ENCODE measurements at places on chromosomes 16 and 17.

- DNase-seq = no peak
These were observed 11.4 kb downstream of the THRA start for GRCh38 chr17:40074175-40074512.

DNA sequence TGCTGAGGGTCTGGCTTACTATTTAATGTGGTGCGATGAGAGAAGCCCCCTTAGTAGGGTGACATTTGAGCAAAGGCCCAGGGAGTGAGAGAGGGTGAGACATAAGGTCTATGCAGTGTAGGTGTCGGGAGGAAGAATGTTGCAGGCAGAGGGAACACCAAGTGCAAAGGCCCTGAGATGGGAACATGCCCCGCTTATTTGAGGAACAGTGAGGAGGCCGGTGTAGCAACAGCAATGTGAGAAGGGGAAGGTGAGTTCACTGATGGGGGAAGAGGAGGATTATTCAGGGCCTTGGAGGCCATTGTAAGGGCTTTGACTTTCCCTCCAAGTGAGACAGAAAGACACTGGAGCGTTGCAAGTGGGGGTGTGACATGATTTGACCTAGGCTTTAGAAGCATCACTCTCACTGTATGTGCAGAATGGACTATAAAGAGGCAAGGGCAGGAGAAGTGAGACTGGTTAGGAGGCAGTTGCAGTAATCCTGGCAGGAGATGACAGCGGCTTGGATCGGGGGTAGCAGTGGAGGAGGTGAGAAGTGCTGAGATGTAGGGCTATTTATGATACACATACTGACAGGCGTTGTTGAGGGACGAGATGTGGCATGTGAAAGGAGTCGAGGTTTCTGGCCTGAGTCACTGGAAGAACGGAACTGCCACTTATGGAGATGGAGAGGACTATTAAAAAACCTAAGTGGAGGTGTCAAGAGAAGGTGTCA is 145.3 kb downstream of the SPECC1 start:
- no peak for DNase-seq

- DNase-seq = no peak
These were observed 1491.4 kb upstream of the GOT2 start for GRCh38 chr16:60225541-60225940.

GRCh38 chr16:424033-424622 is 1.3 kb upstream of the RAB11FIP3 start:
- no peak for DNase-seq

- DNase-seq = no peak
These were observed 22.2 kb downstream of the QPRT start for GRCh38 chr16:29701214-29701555.

DNA sequence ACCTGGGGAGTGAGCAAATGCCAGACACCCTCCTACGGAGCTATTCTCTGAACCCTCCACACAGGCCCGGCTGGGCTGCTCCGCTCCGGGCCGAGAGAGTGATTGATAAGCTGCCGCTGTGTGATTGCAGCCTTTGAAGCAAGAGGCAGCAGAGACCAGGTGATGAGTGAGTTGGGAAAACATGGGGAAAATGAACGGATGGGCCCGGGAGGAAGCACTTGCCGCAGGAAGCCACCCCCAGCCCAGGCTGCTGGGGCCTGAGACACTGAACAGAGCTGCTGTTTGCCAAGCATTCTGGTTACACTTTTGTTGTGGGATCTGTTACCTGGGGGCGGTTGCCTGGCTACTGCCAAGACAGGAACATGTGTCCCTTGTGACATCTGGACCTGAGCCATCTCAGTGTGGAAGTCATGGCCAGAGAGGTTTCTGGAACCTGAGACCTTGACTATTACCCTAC is 46.4 kb upstream of the KLHDC4 start:
- DNase-seq = no peak

DNA sequence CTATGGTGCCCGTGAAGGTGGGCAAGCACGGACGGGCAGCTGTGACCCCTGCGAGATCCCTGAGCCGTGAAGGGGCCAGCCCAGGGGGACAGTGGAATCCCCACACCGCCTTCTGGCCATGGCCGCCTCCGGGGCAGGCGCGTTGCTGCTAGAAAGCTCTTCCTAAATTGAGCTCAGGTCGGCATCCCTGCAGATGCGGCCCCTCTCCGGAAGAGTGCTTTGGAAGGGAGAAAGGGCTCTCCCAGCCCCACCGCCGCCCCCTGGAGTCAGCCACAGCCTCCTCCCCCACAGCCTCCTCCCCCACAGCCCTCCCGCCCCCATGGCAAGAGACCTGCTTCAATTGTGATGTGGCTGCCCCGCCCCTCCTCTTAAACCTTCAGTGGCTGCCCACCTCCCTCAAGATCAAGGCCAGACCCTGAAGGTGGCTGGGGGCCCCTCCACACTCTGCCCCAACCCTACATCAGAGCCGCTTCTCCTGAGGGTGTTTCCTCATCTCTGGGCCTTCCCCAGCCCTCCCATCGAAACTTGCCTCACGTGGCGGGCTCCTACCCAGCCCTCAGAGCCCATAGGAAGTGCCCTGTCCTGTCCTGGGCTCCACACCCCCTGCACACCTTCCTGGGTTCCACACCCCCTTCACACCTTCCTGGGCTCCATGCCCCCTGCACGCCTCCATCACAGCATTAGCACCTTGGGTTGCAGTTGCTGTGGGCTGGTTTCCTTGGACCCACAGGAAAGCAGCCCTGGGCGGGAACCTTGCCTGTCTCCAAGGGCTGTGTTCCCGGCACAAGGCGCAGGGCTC is 5.5 kb upstream of the CBFA2T3 start:
- DNase-seq = no peak

- no peak for DNase-seq
These were observed 243.2 kb upstream of the GSE1 start for GRCh38 chr16:85369741-85370528.

DNA sequence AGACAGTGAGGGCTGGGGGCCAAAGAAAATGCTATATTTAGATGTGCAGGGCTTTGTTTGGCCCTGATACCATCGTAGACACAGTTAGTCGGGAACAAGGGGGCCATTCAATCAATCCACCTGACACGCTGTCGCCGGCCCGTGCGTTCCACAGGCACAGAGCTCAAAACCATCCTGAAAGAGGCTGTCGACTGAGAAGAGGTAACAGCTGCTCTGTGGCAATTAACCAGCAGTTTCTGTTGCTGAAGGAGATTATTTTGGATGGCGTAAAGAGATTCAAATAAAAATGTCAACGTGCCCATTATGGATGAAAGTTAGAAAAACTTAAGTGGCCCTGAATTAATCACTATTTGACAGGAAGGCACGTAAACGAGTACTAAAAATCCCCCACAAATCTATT is 276.2 kb upstream of the IRX5 start:
- no peak for DNase-seq

GRCh38 chr17:82218349-82219075 is 5.9 kb upstream of the CCDC57 start:
- no peak for DNase-seq

DNA sequence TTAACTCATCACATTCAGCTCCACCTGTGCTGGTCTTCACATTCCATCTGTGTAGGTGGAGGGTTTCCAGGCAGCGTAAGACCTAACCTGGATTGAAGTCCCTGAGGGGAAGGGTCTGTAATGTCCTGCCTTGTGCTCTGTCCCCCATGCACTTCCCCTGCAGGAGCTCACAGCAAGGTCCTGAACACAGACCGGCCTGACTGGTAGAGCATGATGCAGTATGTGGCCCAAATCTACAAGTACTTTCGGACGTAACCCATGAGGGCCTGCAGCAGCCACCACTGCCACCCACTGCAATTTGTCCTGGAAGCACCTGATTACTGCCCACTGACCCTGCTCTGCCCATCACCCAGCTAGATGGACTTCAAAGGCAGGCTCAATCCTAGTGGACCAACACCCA is 36.6 kb upstream of the ADORA2B start:
- DNase-seq = no peak

GRCh38 chr16:88922826-88923410 is 54.1 kb downstream of the CBFA2T3 start:
- DNase-seq = no peak

DNA sequence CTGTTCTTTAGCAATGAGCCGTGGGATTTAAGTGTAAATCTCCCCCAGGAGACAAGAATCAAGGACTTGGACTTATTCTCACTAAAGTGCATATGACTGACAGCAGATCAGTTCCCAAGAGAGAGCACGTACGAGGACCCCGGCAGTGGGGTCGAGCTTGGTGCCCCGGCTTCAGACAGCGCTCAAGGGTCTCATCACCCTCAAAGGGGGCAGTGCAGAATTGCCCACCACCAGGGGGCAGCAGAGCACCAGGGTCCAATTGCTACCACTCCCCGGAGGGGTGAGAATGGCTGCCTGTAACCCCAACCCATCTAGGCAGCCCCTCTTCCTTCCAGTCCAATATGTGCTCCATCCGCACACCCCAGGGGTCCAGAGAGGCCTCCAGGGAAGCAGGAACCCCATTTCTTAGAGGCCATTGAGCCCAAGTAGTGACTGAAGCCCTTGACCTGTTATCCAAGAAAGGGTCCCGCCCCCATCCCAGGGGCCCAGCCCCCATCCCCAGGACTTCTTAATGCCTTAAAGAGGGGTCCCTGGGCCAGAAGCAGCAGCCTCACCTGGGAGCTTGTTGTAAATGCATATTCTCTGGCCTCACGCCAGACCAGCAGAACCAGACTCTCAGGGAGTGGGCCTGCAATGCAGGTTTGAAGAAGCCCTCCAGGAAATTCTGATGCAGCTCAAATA is 86.1 kb downstream of the ZDHHC7 start:
- peak; percentile 48 for DNase-seq

GRCh38 chr16:26169473-26169872 is 477.7 kb downstream of the HS3ST4 start:
- DNase-seq = no peak

GRCh38 chr16:79099716-79100115 is 500.8 kb downstream of the MAF start:
- no peak for DNase-seq

DNA sequence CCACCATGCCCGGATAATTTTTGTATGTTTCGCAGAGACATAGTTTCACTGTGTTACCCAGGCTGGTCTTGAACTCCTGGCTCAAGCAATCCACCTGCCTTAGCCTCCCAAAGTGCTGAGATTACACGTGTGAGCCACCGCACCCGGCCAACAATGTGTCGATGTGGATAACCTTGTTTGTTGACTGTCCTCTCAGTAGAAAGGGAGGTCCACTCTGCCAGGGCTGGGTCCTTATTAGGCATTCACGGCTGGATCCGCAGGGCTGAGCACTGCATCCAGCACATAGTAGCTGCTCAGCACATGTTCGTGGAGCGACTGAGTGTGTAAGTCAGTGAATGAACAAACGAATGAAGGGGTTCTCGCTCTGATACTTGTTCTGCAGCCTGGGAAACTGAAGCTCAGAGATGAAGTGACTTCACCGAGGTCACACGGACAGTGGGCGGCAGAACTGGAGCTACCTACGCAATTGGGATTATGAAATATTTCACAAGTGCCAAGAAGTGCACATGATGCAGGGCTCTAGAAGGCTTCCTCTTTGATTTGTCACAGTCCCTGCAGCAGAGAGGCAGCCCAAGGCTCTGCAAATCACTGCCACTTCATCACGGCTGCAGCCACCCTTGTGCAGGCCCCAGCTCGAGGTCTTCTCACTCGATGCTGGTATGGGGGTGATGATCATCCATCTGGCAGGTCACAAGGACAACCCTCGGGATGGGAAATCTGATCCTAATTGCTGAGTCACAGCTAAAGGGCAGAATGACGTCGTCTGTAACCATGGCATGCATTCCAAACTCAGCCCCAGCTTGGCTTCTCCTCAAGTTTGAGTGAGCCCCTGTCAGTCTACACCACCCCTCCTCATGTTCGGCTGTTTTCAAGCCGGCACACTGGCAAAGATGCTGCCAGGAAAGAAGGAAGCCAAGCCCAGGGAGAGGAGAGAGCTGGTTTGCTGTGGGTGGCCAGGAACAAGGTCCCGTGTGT is 28.0 kb upstream of the SNN start:
- DNase-seq = no peak

GRCh38 chr17:16942141-16943031 is 29.5 kb downstream of the TNFRSF13B start:
- no peak for DNase-seq

GRCh38 chr17:9648521-9649110 is 3.3 kb downstream of the USP43 start:
- no peak for DNase-seq

DNA sequence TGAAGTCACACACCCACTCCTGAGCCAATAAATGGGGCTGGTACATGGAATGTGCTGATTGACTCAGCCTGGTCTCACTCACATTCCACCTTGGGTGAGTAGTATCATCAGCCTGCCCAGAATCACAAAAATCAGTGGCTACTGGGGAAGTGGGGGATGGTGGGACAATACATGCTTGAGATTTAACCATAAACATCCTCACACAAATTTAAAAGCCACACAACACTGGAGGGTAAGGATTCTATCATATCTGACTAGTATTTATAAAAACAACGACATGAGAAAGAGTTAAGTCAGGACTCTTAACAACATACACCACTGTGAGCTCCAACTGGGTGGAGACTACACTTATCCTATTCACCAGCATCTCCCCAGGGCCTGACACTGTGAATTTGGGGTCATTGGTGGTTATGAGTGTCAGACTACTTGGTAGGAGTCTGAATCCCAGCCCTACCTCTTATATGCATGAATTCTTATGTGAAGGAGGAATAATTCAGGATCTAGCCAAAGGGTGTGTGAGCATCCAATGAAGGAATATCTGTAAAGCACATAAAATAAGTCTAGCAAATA is 26.0 kb upstream of the IRX6 start:
- DNase-seq = no peak

- DNase-seq = no peak
These were observed 308.3 kb downstream of the FOXL1 start for GRCh38 chr16:86886651-86887050.

GRCh38 chr17:18185391-18185790 is 1.8 kb downstream of the ALKBH5 start:
- no peak for DNase-seq

DNA sequence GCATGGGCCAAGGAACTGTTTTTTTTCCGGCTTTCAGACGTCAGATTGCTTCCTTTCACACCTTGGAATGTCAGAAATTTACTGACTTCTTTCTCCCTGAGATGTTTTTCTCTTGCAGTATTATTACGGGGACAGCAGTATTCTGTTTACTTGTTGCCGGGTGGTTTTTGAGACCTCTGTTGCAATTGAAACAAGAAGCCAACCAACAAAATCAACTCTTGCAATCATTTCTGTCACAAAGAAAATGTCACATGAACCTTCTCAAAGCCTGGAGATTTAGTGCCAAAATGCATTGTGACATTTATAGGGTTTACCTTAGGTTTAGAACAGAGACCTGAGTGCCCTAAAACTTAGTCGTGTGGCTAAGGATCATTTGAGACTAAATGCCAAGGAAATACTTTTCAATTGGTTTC is 174.3 kb downstream of the MAP2K6 start:
- DNase-seq = no peak

Measured in T-helper 2 cell (primary cell).